ENCODE measurements at places on chromosomes 13 and 19. TPM values are rescaled to one million over a fixed set of nuclear protein-coding genes. Genes with fewer than 3 reads are reported as not detected.
A peak's percentile ranks its signal among the peaks of the same experiment; 100 is the strongest.

GRCh38 chr13:29975283-29975682 is 124.9 kb upstream of the UBL3 start:
- DNase-seq, result no peak

DNA sequence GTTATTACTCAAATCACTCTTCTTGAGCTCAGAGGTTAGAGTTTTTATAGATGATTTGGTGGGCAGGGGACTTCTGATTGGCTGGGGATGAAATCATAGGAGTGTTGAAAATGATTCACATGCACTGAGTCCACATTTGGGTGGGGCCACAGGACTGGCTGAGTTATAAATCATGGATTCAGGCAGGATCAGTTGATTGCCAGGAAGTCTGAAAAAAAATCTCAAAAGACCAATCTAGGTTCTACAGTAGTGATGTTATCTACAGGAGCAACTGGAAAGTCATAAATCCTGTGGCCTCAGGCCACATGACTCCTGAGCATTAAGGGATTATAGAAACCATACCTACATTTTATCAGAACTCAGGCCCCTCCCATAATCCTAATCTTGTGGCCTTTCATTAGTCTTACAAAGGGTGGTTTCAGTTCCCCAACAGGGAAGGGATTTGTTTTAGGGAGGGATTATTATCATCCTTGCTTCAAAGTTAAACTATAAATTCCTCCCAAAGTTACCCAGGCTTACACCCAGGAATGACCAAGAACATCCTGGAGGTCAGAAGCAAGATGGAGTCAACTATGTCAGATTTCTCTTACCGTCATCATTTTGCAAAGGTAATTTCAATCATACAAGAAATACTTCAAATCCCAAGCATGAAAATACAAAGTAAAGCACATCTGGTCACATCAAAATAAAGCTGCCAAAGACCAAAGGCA is 5.6 kb upstream of the CCDC70 start:
- DNase-seq, result no peak

GRCh38 chr19:52963247-52963618 is 552 bp upstream of the ZNF816 start:
- DNase-seq, result no peak

DNA sequence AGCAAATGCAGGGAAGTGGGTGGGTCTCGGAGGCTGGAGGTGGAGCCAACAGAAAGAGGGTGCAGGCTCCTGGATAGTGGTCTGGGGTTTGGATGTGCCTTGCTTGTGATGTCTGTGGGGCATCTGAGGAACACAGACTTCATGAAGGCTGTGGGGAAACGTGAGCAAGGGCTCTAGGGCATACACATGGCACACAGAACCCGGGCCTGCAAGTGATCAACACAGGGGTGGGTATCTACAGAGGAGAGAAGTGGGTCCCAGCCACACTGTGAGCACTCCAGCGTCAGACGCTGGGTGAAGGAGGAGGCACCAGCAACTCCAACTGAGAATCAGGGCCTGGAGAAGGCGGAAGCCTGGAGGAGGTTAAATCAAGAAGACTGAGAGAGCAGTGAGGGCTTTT is 5.4 kb upstream of the UBE2M start:
- no peak for DNase-seq

DNA sequence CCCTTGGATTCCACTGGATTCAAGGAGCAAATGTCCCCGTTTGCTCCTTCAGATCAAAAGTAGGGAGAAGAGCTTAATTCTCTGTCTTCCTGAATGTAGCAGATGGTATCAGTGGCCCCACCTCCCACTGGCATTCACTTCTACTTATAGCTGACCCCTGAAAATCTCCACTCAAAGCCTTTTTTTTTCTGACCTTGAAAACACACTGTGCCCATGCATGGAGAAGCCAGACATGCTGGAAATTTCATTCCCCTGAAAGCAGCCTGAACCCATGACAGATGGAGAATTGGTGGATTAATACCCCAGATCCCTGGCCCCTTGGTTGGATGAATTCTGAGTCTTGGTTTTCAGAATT is 76.6 kb upstream of the UBAC2 start:
- no peak for DNase-seq

- DNase-seq, result no peak
Measured at GRCh38 chr13:24217601-24218281, 57.2 kb downstream of the SPATA13 start.

- no peak for DNase-seq
Measured at GRCh38 chr13:54989418-54989817, 1960.8 kb downstream of the OLFM4 start.

GRCh38 chr19:34837262-34837661 is 64.2 kb upstream of the ZNF599 start:
- DNase-seq, result no peak

DNA sequence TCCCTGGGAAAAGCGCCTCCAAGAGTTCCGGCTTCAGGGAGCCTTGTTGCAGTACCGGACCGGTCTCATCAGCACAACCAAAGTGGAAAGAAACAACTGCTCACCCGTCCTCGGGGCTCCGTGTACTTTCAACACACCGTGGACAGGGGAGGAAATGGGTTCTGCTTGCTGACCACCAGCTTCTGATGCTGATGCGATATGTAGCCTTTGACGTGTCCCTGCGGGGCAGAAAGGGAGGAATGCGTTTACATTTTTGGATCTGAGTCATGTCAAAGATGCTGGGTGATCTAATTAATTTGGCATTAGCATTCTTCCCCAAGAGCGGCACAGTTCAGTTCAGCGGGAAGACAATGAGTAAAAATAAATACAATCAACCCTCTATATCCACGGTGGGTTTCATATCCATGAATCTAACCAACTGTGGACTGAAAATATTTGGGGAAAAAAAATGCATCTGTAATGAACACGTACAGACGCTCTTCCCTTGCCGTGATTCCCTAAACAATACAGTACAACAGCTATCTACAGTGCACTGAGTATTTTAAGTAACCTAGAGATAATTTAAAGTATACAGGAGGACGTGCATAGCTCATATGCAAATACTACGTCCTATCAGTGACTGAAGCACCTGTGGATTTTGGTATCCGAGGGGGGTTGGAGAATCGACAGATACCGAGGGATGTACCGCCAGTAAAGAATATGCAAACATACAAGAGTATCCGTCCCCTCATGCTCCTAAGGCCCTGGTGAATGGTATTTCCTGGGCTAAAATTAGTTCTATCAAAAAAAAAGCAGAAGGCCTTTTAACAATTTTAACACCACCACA is 19.8 kb downstream of the PROZ start:
- DNase-seq, result no peak

DNA sequence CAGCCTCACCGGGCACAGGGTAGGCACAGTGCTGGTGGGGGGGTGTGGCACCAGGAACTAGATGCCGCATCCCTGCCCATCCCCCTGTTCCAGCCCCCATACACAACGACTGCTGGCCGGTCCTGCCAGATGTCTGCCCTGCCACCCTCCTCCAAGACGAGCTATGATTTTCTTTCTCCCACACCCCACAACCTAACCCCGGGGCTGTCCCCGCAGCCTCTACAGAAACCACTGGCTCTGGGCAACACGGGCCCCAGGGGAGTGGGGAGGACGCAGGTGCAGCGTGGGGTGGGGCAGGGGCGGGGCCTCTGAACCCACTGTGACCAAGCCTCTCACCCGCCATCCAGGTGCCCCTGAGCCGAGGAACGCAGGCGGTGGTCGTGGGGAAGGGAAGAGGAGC is 15.5 kb downstream of the PGLS start:
- no peak for DNase-seq

DNA sequence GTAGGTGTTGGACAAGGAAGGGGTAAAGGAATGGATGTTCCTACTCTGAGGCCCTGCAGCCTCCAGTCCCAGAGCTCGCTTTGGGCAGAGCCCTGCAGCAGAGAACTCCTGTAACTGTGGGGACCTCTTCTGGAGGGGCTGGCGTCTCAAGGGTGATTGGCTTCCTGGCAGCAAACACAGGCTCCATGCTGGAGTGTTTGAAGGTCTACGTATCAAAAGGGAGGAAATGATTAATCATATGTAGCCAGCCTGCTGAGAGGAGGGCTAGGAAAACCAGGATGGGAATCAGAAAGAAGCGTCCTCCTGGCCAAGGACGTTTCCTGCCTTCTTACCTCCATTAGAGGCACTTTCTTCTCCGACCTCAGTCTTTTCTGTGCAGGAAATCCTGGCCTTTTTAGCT is 208.5 kb downstream of the TSHZ3 start:
- DNase-seq, result no peak

DNA sequence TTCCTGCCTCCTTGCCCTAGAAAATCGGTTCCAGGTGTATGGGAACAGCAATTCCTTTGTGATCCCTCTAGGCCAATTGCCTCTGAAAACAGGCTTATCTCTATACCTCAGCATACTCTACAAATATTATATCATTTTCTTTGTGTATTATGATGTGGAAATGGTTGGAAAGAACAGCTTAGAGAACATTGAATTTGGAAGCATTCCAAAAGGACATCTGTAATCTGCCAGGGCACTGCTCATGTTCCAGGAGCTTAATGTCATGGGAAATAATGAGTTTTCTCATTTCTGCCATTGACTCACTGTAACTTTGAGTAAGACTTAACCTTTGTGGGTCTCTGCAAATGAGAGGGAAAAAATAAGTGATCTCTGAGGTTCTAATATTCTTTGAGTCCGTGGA is 147.3 kb downstream of the UFM1 start:
- no peak for DNase-seq

DNA sequence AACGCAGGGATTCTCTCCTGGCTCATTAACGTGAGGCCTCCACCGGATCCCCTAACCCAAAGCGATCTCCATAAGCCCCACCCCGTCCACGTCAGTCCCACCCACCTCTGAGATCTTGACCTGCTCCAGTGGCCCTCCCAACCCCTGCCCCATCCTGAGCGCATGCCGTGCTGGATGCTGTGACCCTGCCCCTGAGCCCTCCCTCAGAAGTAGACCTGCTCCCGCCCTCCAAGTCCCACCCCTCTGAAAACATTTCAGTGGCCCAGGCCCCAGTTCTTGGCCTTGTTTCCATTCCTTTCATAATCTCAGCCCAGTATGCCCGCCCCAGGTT is 19.9 kb downstream of the LMTK3 start:
- no peak for DNase-seq

GRCh38 chr13:108621462-108621861 is 7.9 kb upstream of the MYO16 start:
- no peak for DNase-seq

- DNase-seq, result no peak
Measured at GRCh38 chr13:86684402-86684801, 885.2 kb upstream of the SLITRK6 start.

DNA sequence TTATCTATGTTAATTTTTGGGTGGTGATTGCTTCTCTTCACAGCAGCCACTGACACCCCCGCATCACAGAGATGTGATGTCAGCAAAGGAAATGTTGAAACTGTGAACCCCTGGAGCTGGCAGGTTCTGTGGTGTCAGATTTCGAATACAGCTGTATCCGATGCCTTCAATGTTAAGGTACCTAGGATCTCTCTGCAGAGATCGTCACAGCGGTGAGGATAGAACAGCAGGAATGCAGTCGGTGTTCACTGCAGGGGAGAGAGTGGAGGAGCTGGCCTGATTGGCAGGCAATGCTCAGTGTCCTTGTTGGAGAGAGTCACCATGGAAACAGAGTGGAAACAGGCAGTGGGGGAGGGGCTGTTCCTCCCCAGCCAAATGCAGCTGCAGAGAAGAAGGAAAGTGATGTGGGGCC is 79.5 kb upstream of the ZNF835 start:
- DNase-seq, result no peak

DNA sequence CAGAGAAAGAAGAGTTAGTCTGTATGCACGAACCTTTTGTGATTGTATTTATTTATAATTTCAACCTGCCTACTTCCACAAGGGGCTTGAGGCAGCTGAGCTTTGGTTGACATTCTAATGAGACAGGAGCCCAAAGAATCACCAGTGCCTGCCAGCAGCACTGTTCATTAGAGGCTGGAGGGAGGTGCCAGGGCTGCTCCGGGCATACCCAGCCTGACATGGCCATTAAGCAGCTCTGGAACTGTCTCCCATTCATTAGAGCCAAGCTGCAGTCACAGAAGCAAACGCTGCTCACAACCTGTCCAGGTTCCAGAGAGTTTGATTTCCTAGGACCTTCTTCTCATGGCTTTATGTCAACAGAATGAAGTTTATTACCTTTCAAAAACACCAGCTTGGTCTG is 425.5 kb downstream of the RFC3 start:
- no peak for DNase-seq

DNA sequence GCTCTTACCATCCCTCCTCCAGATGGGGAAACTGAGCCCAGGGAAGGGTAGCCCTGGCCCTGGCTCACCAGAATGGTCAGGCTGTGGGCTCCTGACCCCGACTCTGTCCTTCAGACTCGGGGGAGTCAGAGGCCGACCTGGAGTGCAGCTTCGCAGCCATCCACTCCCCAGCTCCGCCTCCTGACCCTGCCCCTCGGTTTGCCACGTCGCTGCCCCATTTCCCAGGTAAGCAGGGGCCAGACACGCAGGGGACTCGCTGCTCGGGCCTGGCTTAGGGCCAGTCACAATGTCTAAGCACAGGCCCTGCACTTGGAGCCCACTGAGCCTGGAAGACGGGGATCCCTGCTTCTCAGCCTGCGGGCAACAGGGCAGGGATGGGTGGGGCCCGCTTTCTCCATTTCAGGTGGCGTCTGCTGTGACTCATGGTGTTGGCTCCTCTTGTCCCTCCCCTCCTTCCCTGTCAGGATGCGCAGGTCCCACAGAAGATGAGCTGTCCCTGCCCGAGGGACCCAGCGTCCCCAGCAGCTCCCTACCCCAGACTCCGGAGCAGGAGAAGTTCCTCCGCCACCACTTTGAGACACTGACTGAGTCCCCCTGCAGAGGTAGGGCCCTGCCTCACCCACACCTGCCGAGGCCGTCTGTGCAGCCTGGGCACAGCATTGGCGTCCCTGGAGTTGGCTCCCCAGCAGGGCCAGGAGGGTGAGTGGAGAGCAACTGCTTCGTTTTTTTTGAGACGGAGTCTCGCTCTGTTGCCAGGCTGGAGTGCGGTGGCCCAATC is 9.2 kb upstream of the OVOL3 start:
- no peak for DNase-seq

- DNase-seq, result peak; percentile 62
Measured at GRCh38 chr13:73708393-73708985, 425.7 kb downstream of the KLF12 start.

- DNase-seq, result no peak
Measured at GRCh38 chr19:12872941-12873890, 8.0 kb downstream of the DNASE2 start.

DNA sequence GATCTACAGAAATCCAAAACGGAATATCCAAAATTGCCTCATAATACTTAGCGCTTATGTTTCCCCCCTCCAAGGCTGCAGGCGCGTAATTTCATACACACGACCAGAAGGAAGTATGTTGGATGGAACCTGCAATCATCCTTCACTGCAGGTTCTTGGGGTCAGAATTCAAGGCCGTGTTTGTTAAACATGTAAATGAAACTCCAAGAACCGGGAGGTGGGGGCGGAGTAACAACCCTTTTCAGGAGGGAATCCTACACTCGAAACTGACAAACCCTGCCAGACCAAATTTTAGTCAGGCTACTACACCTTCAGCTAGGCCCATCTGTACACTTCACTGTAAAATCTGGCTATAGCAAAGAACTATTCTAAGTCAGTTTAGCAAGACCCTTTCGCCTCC is 1.3 kb downstream of the ZNF607 start:
- DNase-seq, result no peak

FCHO1 gene
- 1.4 TPM for total RNA-seq

CABP5 gene
- not detected for total RNA-seq

ZNF530 gene
- total RNA-seq, result 4.0 TPM

IL4I1 gene
- 0.58 TPM for total RNA-seq

SLC25A42 gene
- 7.1 TPM for total RNA-seq

ZNF223 gene
- 11.7 TPM for total RNA-seq

TNNI3 gene
- not detected for total RNA-seq

LRRC4B gene
- total RNA-seq, result 12.8 TPM

POSTN gene
- total RNA-seq, result 1,032 TPM

ZNF383 gene
- 14.9 TPM for total RNA-seq

MYO16 gene
- total RNA-seq, result 5.8 TPM

NEK5 gene
- 1.4 TPM for total RNA-seq

CGB2 gene
- total RNA-seq, result not detected
